Stimulated activated CD8-positive, alpha-beta memory T cell treated with anti-CD3 and anti-CD28 coated beads, Interleukin-4, amount 100 ng/mL, for 24 hours (primary cell): ENCODE measurements at places on chromosomes 13 and 19.
A peak's percentile ranks its signal among the peaks of the same experiment; 100 is the strongest.

DNA sequence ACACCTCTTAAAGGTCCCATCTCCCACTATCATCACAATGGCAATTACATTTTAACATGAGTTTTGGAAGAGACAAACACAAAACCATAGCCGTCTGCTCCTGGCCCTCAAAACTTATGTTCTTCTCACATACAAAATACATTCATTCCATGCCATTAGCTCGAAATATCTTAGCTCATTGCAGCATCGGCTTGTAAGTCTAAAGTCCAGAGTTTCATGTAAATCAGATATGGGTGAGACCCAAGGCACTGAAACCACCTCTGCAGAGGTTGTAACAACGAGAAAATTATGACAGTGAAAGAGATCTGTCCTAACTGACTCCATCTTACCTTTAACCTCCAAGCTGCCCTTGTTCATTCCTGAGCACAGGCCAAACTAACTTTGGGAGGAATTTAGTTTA, 635.0 kb upstream of the SPRY2 start:
- no peak for DNase-seq

DNA sequence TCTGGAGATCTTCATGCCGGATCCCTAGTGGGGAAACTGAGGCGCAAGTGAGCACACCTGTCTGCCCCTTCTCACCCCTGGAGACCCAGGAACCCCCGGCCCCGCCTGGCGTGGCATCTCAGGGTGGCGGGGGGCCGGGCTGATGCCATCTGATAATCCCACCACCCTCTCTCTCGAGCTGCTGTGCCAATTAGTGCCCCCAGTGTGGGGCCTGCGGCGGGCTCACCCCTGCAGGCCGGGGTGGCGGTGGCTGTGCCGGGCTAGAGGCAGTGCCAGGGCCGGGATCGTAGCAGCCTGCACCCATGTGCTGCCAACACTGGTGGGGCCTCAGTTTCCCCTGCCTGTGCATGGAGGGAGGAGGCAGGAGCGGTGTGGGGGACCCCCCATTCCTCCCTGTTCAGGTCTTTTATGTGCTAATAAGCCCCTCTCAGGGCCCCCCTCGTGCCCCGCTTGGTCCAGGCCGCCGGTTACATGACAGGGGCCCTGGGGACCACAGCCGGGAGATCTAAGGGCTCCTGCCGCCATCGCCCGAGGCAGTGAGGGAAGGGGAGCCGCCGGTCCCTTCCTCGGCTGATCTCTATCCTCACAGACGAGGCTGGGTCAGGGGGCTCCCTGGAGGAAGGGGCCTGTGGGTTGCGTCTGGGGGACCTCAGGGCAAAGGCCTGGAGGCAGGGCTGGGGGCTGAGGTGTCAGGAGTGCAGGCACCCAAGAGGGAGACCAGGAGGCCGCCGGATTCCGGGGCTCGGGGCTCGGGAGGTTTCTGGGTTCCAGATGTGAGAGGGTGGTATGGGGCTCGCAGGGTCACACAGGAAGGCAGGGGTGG, 8.3 kb downstream of the EFNA2 start:
- DNase-seq, result no peak

DNA sequence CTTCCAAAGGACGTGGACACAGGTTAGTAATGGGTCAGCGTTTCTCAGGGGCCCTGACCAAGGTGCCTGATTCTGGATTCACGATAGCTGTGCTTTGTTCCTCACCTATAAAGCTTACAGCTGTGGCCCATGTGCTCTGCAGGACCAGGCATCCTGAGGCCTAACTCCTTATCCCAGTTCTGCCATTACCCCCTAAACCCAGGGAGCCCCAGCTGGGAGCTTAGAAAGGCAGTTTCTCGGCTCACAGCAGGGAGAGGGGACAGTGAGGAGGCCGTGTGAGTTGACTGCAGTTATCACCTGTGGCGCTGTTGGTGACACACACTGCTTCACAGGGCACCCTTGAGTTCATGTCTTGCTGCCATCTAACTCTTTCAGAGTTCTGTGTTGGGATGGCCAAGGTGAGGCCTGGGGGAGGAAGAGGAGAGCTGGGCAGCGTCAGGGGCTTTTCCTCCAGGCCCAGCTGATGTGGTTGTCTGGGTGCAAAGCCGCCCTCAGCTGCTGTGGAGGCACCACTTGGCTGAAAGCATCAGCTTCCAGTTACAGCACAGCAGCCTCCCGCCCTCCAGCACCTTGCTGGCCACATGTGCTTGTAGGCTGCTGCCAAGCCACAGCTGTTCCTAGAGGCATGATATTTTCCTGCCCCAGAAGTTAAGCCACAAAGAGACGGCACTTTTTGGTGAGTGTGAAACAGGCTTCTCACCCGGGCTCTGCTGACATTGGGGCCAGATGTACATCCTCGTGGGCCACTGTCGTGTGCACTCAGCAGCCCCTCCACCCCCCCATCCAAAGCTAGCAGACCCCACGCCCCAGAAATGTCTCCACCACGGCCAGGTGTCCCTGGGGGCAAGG, 99.6 kb upstream of the MCF2L start:
- DNase-seq, result no peak

DNA sequence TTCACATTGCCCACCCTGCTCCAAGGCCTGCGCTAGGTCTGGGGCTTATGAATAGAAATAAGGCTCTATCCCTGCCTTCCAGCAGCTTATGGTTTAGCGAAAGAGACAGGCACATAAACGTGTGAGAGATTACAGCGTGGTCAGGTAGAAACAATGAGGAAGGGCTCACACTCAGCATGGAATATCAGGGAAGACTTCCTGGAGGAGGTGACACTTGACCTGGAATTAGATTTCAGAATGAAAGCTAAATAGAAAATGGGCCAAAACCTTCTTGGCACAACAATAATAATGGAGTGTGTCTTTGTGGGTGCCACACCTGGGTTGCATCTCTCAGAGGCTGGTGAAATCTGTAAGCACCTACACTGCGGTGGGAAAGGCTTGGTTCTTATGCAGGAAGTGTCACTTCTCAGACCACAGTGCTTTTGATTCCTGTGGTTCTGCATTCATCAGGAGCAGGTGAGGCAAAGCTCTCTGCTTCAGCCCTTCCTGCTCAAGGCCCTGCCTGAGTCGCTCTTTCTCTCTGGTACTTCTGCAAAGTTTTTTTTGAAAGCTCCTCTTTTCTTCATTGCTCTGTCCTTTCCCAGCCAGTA, 430.3 kb downstream of the ZNF536 start:
- DNase-seq, result no peak

DNA sequence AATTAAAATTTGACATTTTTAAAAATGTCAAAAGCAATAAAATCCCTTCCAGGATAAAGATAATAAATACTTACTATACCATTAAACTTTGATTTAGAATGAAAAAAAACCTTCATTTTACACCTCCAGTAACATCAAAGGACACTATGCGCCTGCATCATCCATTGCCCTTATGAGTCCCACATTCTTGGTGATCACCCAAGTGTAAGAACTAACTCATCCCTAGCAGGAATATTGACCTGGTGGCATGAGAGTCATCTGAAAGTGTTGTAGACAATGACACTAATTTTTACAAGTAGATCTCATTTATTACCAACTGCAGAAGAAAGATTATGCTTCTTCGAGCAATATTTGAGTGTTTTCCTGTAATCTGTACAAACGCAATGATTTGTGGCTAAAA, 1128.9 kb downstream of the EFNB2 start:
- DNase-seq, result no peak

DNA sequence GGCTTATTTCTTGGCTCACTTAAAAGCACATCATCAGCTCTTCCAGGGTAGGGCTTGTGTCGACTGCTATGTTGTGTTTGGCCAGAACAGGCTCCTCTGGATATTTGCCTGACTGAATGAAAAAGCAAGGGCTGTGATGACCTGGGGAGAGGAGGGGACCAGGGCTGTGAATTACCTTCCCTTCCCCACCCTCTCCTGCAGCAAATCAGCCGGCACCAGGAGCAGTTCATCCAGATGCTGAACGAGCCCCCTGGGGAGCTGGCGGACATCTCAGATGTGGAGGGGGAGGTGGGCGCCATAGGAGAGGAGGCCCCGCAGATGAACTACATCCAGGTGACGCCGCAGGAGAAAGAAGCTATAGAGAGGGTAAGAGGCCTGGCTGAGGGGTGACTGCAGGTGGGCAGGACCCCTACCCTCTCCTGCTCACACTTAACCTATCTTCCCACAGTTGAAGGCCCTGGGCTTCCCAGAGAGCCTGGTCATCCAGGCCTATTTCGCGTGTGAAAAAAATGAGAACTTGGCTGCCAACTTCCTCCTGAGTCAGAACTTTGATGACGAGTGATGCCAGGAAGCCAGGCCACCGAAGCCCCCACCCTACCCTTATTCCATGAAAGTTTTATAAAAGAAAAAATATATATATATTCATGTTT, 4.4 kb downstream of the GADD45GIP1 start:
- no peak for DNase-seq

DNA sequence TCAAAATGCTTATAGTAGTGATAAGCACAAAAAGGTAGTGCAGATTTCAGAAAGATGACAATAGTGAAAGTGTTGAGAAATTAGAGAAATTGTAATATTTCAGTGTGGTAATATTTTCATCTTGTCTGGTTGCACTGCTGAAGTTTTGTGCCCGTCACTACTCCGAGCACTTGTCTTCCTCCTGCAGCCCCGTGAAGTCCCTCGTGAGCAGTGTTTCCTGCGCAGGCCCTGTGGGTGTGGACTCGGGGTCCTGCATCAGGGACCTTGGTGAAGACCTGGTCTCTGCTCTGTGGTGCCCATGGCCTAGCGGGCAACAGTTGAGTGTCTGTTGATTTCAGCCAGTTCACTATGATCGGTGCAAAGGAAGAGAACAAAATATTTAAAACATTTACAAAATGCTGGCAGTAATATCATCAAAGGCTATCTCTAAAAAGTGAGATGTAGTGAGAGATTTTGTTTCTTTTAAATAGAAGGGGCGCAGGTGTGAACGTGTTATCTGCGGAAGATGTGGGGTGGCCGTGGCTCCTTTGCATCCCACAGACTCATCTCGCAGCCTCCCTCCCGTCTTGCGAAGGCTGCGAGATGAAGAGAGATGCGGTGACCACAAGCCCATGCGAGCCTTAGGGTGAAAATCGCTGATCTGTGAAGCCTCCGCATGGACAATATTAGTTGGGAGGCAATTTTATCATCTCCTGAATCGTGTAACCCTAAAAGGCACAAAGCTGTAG, 27.7 kb upstream of the DCUN1D2 start:
- no peak for DNase-seq

GRCh38 chr19:51156710-51157109, 14.6 kb downstream of the SIGLEC7 start:
- no peak for DNase-seq

DNA sequence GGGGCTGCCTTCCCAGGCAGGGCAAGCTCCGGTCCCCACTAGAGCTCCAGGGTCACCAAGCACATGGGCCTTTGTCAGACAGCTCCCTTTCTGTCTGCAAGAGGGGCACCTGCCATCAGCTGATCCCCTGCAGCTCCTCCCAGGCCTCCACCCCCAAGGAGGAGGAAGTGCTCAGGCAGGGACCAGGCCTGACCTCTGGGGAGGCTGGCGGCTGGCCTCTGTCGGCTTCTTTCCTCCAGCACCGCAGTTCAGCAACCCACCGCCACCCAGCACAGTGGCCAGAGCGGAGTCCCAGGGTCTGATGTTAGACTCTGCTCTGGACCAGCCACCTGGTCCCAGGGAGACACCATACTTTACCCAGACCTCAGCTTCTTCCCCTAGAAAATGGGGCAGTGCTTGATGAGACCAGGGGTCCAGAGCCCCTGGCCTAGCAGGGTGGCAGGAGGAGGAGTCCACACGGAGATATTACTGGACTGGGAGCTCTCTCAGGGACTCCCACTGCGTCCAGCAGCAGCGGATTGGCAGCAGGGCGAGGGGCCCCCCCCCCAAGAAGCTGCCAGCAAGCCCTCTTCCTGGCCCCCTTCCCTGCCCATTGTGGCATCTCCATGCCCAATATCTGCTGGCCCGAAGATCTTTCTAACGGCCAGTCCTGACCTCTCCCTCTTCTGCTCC, 24.1 kb downstream of the NKPD1 start:
- DNase-seq, result no peak

GRCh38 chr19:49327878-49328544, 3.0 kb upstream of the SLC6A16 start:
- no peak for DNase-seq

DNA sequence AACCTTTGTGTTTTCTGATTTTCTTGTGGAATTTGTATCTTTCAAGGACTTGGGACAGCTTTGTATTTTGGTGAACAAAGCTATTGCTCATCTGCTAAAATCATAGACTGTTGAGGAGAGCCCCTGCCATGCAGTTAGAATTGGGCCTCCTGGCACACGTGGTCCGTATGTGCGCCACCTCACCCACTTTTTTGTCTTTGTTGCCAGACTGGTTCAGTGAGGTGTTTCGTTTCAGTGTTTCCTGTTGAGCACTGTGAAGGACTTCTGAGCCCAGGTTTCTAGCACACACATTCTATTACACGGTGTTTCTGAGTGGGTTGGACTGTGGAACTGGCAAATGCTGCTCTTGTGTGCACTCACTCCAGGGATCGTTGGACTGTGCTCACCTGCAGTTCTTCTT, 37.6 kb upstream of the RNF113B start:
- DNase-seq, result no peak

- DNase-seq, result no peak
These were observed 454.4 kb downstream of the TDRD3 start for GRCh38 chr13:60851378-60851777.

GRCh38 chr19:33574824-33575223, 46.9 kb upstream of the CHST8 start:
- DNase-seq, result no peak

GRCh38 chr13:97448503-97449251, 14.7 kb downstream of the RAP2A start:
- DNase-seq, result no peak

- DNase-seq, result no peak
These were observed 31.8 kb upstream of the HOMER3 start for GRCh38 chr19:18972851-18973250.

DNA sequence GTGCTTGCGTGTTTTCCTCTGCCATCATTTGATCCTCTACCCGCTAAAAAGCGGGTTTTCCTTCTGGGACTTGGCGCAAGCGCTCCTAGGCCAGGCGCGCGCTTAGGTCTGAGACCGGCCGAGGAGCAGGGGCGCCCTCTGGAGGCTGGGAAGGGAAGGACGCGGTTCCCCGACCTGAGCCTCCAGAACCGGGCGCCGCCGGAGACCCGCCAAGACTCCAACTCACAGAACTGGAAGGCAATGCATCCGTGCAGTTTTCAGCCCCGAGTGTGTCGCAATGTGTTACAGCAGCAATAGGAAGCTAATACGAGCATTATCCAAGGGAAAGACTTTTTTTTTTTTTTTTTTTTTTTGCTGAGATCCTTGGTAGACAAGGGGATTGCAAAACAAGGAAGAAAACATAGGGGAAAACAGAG, 190.9 kb downstream of the COL4A1 start:
- DNase-seq, result peak; percentile 27

DNA sequence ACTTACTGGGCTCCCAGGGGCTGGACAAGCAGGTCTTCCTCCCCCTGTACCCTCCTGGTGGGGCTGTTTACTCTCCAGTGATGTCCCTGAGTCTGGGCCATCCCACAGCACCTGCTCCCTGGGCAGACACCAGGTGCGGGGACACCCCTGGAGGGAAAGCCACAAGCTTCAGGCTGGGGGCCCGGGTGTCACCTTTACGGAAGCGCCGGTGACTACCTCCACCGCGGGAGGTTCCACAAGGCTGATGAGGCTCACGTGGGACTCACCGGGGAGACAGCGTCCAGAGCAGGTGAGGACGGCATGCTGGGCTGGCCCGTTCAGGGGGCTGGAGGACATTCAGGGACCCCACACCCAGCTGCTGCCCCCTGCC, 24.9 kb downstream of the NFILZ start:
- DNase-seq, result no peak
